Lower lobe of right lung (tissue), 2 donors: ENCODE measurements at places on chromosomes 6 and 20. TPM values are rescaled to one million over a fixed set of nuclear protein-coding genes. Genes with fewer than 3 reads are reported as not detected.

Gene CCN5
- total RNA-seq, result 42.3 TPM

Gene RAET1L
- total RNA-seq, result not detected

Gene BMP7
- 0.74 TPM for total RNA-seq

Gene C6orf141
- total RNA-seq, result 4.1 TPM

Gene MTHFD1L
- total RNA-seq, result 22.1 TPM

Gene PSORS1C2
- not detected for total RNA-seq

Gene FOXA2
- total RNA-seq, result 23.5 TPM

Gene CTAGE9
- not detected for total RNA-seq

Gene RIMS1
- 3.8 TPM for total RNA-seq

Gene ADGRF5
- 238 TPM for total RNA-seq

GRCh38 chr6:10397756-10398445 lies 17.0 kb downstream of the TFAP2A start:
- no peak for DNase-seq

DNA sequence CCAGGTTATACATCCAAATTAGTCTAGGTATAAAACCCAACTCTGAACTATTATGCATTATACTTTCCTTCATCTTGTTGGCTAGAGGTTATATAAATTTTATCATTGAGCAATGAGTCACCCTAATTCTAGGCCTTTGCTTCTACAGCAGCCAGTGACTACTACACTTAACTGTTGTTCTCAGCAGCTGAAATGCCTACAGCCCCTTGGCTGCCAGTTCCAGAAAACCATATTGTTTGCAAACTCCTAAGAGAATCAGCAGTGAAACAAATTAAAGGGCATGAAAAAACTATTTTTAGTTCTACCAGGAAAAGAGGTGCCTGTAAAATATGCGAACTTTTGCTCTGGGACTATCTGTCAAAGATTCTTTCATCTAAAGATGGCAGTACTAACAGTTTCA lies 292.8 kb downstream of the FRK start:
- no peak for DNase-seq

GRCh38 chr20:53767206-53767930 lies 173.7 kb upstream of the ZNF217 start:
- no peak for DNase-seq

DNA sequence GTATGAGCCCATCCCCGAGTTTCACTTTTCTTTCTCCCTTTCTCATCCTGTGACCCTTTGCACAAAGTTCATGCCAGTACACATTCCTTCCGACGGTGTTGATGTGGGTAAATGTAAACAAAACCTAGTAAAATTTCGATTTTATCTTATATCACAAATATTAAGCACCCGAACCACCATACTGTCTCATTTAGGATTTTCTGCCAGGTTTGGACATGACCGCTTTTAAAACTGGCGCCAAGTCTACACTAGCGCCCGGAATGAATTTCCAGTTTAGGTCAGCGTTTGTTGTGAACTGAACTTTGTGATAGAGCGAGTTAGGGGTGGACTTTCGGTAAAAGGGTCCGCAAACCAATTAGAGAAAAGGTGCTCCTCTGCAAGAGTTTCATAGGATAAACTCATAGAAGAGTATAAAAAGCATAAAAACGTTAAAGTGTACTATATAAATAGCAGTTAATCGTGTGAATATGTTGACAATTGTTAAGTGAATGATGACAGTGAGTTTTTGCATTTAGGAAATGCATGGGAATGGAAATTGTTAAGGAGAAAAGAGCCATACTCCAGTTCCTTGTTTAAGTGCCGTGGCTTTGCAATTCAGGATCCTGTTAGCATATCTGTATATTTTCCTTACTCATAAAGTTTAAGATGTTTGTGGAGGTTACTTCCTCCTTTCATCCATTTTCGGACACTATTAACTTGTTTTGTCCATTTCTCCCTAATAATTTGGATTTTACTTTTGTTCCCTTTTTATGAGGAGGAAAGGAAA lies 937 bp downstream of the AKAP7 start:
- no peak for DNase-seq

DNA sequence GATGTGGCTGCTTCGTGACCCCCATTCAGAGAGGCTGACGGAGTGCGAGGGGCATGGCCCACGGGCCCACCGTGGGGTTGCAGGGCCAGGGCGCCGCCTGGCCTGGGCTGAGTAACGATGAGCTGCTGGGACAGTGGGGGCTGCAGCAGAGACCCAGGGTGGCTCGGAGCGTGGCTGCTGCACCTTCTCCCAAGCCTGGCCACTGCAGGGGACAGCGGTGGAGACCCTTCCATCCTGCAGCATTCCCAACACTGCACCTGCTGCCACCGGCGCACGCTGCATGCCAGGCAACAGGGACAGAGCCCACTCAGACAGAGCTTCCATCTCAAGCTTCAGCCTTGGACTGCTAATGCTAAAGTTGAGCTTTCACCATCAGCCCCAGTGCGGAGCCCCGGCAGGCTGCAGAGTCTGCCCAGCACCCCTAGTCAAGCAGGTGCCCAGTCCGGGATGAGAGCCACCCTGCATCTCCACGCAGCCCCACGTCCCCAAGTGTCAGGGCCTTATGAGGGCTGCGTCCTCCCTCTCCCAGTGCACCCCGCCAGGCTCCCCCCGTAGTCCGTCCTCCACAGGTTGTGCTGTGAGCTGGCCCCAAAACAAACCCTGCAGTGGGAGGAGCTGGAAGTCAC lies 89.4 kb upstream of the AFDN start:
- DNase-seq, result no peak

- no peak for DNase-seq
Measured at GRCh38 chr6:4351520-4352321, 216.3 kb upstream of the ECI2 start.

- no peak for DNase-seq
Measured at GRCh38 chr6:149716181-149716963, 1.5 kb downstream of the LATS1 start.
